ENCODE measurements at places on chromosomes 12 and 14.

DNA sequence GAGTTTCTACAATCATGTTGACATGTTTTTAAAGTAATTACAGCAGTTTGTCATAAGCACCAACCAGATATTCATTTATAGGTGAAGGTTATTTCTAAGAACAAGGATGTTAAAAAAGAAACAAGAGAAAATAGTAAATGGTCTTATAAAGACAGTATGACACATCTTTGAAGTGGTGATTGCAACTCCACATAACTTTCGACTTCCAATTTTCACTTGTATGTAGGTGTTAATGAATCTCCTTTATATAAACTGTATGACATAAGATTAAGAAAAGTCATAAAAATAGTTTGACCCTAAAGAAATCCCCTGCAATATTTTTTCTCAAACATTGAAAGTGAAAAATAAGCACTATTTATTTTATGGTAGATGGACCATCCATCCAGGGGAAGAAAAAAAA is 144.8 kb upstream of the PTPRQ start:
- no peaks in the 10 kb centered on the region for H3K4me1 ChIP-seq
- no peak overlapping the region for H3K27ac ChIP-seq
- H3K4me3 ChIP-seq, result no peak overlapping the region
- no peak for DNase-seq

DNA sequence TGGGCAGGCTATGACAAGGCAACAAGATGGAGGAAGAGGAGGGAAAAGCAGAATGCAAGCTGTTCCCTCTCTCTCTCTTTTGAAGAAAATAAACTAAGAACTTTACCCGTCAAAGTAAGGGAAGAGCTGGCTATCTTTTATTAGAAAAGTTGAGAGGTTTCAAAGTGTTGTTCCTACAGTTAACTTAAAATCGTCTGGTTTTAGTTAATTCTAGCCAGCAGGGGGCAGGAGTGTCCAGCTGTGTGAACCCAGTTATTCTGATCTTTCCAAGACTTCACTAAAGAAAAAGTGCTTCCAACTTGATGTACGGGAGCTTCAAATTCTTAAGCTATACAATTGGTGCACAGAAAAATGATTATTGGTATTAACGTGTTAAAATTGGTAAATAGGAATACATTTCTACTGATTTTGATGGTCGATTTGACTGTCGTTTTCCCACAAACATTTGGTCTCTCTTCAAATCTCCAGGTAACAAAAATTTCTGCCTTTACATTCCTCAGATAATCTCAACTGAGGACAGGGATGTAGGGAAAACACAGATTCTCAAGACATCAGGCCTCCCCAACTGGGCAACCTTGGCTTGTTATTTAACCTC is 28.4 kb upstream of the MON2 start:
- peaks cover 6% of the 10 kb centered on the region for H3K4me1 ChIP-seq
- peaks cover 19% of the 10 kb centered on the region for H3K27me3 ChIP-seq
- peak; percentile 45 for DNase-seq
- no peaks in the 10 kb centered on the region for H3K36me3 ChIP-seq

- DNase-seq, result no peak
- peaks cover 3% of the 10 kb centered on the region for H3K27me3 ChIP-seq
- H3K27ac ChIP-seq, result no peak overlapping the region
- no peaks in the 10 kb centered on the region for H3K36me3 ChIP-seq
These were observed 582.9 kb downstream of the MED13L start for GRCh38 chr12:115694564-115694963.

DNA sequence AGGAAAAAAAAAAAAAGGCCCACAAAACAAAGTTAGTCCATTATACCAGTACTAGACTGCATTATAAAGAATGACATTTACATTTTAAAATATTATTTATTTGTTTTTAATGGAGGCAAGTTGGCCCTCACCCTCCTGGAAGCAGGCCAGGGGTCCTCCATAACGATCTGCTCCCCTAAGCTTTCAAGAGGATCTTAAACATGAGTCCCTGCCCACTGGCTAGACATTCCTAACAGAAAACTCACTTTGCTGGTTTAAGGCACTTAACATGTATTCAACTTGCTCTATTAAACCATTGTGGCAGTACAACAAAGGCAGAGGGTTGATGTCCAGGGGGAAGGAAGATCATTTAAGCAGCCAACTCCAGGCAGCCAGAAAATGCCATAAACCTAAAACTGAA is 111.4 kb downstream of the STXBP6 start:
- no peak overlapping the region for H3K4me3 ChIP-seq
- peaks cover 3% of the 10 kb centered on the region for H3K4me1 ChIP-seq
- no peaks in the 10 kb centered on the region for H3K36me3 ChIP-seq
- H3K27ac ChIP-seq, result no peak overlapping the region

DNA sequence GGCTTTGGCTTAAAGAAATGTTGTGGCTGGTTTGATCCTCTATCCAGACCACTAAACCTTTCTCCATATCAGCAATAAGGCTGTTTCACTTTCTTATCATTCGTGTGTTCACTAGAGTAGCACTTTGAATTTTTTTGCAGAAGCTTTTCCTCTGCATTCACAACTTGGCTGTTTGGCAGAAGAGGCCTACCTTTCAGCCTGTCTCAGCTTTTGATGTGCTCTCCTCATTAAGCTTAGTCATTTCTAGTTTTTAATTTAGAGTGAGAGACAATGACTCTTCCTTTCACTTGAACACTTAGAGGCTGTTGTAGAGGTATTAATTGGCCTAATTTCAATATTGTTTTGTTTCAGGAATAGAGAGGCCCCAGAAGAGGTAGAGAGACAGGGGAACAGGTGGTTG is 13.8 kb downstream of the KCNMB4 start:
- no peaks in the 10 kb centered on the region for H3K27me3 ChIP-seq
- H3K4me1 ChIP-seq, result no peaks in the 10 kb centered on the region
- H3K27ac ChIP-seq, result no peak overlapping the region
- no peaks in the 10 kb centered on the region for H3K36me3 ChIP-seq
- DNase-seq, result no peak
- H3K4me3 ChIP-seq, result no peak overlapping the region

- H3K27ac ChIP-seq, result no peak overlapping the region
- no peaks in the 10 kb centered on the region for H3K4me1 ChIP-seq
- H3K4me3 ChIP-seq, result no peak overlapping the region
- H3K27me3 ChIP-seq, result no peaks in the 10 kb centered on the region
- DNase-seq, result no peak
These were observed 71.5 kb downstream of the EP400 start for GRCh38 chr12:132021031-132021871.

- H3K4me3 ChIP-seq, result no peak overlapping the region
- H3K27me3 ChIP-seq, result no peaks in the 10 kb centered on the region
- H3K4me1 ChIP-seq, result no peaks in the 10 kb centered on the region
- H3K36me3 ChIP-seq, result peaks cover 67% of the 10 kb centered on the region
- H3K27ac ChIP-seq, result no peak overlapping the region
These were observed 24.0 kb downstream of the DHX37 start for GRCh38 chr12:124964836-124965462.

- H3K4me1 ChIP-seq, result peaks cover 2% of the 10 kb centered on the region
- DNase-seq, result peak; percentile 9
- peaks cover under 1% of the 10 kb centered on the region for H3K36me3 ChIP-seq
- no peak overlapping the region for H3K4me3 ChIP-seq
- no peaks in the 10 kb centered on the region for H3K27me3 ChIP-seq
These were observed 12.8 kb downstream of the TRMT5 start for GRCh38 chr14:60968099-60968498.

DNA sequence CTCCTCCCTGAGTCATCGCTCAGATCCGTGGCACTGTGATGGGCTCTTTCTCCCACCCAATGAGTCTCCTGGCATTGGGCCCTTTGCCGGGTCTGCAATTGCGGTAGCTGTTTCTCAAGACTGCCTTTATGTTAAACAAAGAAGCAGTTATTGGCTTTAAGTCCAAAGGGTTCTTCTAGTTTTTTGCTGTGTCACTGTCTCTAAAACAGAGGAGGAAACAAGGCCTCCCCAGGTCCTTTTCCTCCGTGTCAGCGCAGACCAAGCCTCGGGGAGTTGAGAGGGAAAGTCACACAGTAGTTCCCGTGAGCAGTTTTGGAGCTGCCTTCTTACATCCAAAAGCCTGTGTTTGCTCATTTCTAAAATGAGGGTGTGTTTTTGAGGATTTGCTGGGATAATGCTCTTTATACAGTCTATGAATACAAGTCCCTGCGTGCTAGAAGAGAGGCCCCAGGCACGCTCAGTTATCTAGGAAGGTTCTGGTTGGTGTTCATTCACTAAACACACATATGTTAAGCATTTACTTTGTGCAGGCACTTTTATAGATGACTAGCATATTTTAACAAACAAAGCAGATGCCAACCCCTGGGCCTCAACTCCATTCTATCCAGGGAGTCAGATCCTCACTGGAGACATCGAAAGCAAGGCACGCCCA is 126.0 kb upstream of the PZP start:
- H3K4me1 ChIP-seq, result peaks cover 38% of the 10 kb centered on the region
- H3K4me3 ChIP-seq, result no peak overlapping the region
- peak; percentile 84 for DNase-seq
- peak overlapping the region; percentile 86 for H3K27ac ChIP-seq
- H3K27me3 ChIP-seq, result no peaks in the 10 kb centered on the region
- no peaks in the 10 kb centered on the region for H3K36me3 ChIP-seq

DNA sequence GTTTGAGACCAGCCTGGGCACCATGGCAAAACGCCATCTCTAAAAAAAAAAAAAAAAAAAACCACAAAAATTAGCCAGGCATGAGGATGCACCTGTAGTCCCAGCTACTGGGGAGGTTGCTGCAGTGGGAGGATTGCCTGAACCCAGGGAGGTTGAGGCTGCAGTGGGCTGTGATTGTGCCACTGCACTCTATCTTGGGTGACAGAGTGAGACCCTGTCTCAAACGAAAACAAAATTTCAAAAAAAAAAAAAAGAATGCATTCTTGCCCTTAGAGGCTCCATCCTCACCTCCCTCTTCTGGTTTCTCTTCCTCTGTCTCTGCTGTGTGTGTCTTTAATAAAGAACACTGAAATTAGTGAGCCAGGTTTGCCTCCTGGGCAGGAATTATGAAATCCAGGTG is 107.8 kb downstream of the VCPKMT start:
- DNase-seq, result no peak
- no peaks in the 10 kb centered on the region for H3K36me3 ChIP-seq
- peaks cover 31% of the 10 kb centered on the region for H3K4me1 ChIP-seq
- no peak overlapping the region for H3K27ac ChIP-seq
- H3K27me3 ChIP-seq, result no peaks in the 10 kb centered on the region

GRCh38 chr12:64742416-64742815 is 16.8 kb downstream of the GNS start:
- no peak overlapping the region for H3K27ac ChIP-seq
- H3K36me3 ChIP-seq, result peaks cover 72% of the 10 kb centered on the region
- H3K4me3 ChIP-seq, result no peak overlapping the region

GRCh38 chr12:18683327-18684013 is 54.3 kb downstream of the PLCZ1 start:
- H3K36me3 ChIP-seq, result no peaks in the 10 kb centered on the region
- no peak overlapping the region for H3K4me3 ChIP-seq
- no peaks in the 10 kb centered on the region for H3K4me1 ChIP-seq
- H3K27ac ChIP-seq, result no peak overlapping the region
- no peaks in the 10 kb centered on the region for H3K27me3 ChIP-seq

DNA sequence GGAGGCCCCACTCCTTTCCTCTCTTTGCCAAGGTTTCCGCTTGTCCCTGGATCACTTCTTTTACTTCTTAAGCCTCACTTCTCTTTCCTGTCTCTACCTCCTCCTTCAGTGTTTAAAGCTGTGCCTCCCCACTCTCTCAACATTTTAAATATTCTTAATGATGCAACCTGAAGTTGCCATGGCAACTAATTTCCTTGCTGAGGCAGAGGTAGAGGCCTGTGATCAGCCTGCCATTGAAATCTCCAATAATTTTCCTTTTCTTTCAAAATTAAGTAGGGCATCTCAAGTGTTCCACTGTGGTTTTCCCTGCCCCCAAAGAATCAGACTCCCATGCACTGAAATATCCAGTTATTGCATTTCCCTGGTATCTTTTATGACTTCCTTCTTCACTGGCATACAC is 108.6 kb upstream of the VRK1 start:
- no peak for DNase-seq
- H3K4me1 ChIP-seq, result no peaks in the 10 kb centered on the region
- peaks cover 9% of the 10 kb centered on the region for H3K27me3 ChIP-seq
- H3K27ac ChIP-seq, result no peak overlapping the region

- H3K4me1 ChIP-seq, result peaks cover 12% of the 10 kb centered on the region
- no peaks in the 10 kb centered on the region for H3K36me3 ChIP-seq
- H3K27me3 ChIP-seq, result no peaks in the 10 kb centered on the region
- H3K27ac ChIP-seq, result no peak overlapping the region
- no peak for DNase-seq
These were observed 30.8 kb downstream of the MIA2 start for GRCh38 chr14:39264558-39264957.

GRCh38 chr12:39873065-39873464 is 232.8 kb downstream of the SLC2A13 start:
- H3K4me1 ChIP-seq, result no peaks in the 10 kb centered on the region
- no peak overlapping the region for H3K4me3 ChIP-seq
- no peak overlapping the region for H3K27ac ChIP-seq

DNA sequence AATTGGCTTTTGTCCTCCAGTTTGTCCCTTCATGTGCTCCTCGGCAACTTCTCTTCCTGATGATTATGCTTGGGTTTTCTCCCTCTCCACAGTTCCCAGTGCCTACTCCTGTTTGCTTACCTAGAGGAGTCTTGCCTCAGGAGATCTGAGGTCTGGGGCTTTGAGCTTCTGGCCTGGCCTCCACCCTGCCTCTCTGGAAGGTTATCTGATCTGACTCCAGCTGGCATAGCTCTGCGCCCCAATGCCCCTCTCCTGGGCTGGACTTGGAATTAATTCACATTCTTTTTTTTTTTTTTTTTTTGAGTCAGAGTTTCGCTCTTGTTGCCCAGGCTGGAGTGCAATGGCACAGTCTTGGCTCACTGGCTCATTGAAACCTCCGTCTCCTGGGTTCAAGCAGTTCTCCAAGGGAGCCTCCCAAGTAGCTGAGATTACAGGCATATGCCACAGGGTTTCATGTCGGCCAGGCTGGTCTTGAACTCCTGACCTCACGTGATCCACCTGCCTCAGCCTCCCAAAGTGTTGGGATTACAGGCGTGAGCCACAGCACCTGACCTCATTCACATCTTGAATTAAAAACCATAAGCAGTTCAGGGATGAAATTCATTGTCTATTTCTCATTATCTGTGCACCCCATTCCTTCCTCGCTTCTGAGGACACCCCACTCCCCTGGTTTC is 33.5 kb downstream of the CFL2 start:
- no peak overlapping the region for H3K4me3 ChIP-seq
- H3K4me1 ChIP-seq, result no peaks in the 10 kb centered on the region
- no peaks in the 10 kb centered on the region for H3K36me3 ChIP-seq
- no peak overlapping the region for H3K27ac ChIP-seq
- no peak for DNase-seq
- no peaks in the 10 kb centered on the region for H3K27me3 ChIP-seq

- no peak overlapping the region for H3K27ac ChIP-seq
- H3K27me3 ChIP-seq, result no peaks in the 10 kb centered on the region
- no peak overlapping the region for H3K4me3 ChIP-seq
These were observed 10.8 kb downstream of the MTERF2 start for GRCh38 chr12:106975993-106976658.

GRCh38 chr14:99248761-99249171 is 23.2 kb downstream of the BCL11B start:
- no peak for DNase-seq
- no peak overlapping the region for H3K4me3 ChIP-seq
- peaks cover 3% of the 10 kb centered on the region for H3K4me1 ChIP-seq
- H3K36me3 ChIP-seq, result peaks cover 13% of the 10 kb centered on the region
- peaks cover 30% of the 10 kb centered on the region for H3K27me3 ChIP-seq
